ENCODE measurements at places on chromosomes 7 and 10.

DNA sequence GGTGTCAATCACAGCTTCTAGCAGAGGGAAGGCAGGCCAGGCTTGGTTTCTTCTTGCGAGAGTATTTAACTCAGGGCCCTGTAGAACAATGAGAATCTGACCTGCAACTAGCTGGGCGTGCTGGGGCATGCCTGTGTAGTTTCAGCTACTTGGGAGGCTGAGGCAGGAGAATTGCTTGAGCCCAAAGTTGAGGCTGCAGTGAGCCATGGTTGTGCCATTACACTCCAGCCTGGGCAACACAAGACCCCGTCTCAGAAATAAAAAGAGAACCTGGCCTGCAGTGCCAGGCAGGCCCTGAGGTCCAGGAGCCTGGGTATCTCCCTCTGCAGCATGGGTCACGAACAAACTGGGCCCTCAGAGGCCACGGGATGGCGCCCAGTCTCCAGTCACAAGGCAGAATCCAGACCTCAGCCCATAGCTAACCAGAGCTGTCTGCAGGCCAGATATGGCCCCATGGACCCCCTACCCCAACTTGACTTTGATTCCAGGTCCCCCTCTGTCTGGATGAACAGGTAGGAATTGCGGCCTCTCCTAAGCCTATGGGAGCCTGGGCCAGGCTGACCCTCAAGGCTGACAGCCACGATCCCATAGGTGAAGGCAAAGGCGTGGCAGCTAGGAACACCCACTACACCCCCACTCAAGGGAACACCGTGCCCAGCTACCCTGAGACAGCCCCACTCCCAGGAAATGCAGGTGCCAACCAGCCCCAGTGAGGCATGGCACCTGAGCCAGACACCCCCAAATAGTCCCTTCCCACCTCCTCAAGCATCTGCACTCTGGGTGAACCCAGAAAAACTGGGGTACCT, 102.7 kb upstream of the TNRC18 start:
- DNase-seq = no peak

DNA sequence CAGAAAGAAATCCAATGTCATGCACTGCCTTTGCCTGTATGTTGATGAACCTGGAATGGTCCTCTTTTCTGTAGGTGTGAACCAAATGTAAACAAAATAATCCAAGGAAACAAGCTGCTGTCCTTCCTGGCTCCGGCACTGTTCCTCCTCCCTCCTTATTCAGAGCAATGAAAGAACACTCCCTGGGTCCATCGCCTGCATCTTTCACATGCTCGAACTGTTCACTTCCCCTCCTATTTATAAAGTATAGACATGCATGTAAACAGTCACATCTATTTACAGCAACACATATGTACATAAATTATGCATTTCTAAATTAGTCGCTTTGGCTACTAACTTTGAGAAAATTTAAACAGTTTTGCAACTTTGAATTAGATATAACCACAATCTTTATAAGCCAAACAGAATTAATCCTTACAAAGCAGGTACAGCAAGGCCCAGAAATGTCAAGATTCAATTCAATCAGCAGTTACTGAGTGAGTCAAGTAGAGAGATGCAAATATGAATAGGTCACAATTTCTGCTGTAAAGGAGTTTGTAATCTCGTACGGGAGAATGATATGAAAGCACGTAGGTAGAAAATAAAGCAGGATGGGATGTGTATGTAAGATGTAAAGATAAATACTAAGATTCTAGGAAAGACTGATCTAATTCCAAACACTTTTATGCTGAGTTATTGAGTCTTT, 162.6 kb downstream of the PIP4K2A start:
- DNase-seq = no peak

DNA sequence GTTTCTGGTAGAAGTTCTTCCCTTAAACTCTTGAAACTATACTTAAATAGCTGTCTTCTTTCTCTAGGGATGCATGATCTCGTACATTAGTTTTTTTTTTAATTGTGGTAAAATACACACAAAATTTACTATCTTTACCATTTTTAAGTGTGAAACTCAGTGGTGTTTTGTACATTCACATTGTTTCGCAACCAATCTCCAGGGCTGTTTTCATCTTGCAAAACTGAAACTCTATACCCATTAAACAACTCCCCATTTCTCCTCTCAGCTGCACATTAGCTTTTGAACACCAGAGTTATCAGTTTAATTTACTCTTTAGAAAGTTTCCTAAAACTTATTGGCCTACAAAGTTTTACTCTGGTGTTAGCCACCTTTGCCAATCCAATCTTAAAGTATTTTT, 45.5 kb upstream of the PRKAR2B start:
- DNase-seq = no peak

GRCh38 chr7:83524277-83525075, 124.5 kb downstream of the SEMA3E start:
- DNase-seq = no peak

- no peak for DNase-seq
Observed at GRCh38 chr7:122337011-122337410, 32.5 kb upstream of the FEZF1 start.

GRCh38 chr10:69709366-69709941, 79.4 kb downstream of the FAM241B start:
- no peak for DNase-seq

GRCh38 chr7:39054731-39055130, 77.0 kb downstream of the POU6F2 start:
- DNase-seq = no peak

DNA sequence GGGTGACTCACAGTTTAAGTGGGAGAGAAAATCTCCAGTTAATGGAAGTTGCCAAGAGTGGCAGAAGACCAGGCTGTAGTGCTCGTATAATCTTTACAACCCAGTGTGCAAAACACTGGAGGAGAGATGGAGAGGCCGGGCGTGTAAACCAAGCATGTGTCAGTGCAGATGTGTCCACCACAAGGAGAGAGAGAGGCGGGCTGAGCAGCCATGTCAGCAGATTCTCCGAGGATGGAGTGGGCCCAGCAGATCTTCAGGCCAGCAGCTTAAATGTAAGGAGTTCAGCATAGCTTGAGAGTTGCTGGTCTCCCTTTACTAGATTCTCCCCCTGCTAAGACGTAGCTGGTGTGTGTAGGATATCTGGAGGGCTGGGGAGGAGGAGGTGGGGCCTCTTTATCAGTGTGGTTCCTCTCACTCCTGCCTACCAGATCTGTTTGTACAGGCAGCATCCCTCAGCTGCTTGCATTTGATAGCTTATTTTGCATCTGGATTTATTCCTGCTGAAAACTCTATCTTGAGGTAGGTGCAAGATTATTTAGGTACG, 13.7 kb downstream of the BPGM start:
- no peak for DNase-seq

- DNase-seq = no peak
Observed at GRCh38 chr7:120064565-120064964, 208.4 kb upstream of the KCND2 start.

- DNase-seq = no peak
Observed at GRCh38 chr10:117664288-117664687, 121.7 kb downstream of the EMX2 start.

GRCh38 chr10:80132299-80133139, at the start of gene PLAC9:
Gene PLAC9, plus strand, starts transcription at chr10:80132730. Its CDS starts 33 bp downstream, at chr10:80132763.
- peak; percentile 82 for DNase-seq

DNA sequence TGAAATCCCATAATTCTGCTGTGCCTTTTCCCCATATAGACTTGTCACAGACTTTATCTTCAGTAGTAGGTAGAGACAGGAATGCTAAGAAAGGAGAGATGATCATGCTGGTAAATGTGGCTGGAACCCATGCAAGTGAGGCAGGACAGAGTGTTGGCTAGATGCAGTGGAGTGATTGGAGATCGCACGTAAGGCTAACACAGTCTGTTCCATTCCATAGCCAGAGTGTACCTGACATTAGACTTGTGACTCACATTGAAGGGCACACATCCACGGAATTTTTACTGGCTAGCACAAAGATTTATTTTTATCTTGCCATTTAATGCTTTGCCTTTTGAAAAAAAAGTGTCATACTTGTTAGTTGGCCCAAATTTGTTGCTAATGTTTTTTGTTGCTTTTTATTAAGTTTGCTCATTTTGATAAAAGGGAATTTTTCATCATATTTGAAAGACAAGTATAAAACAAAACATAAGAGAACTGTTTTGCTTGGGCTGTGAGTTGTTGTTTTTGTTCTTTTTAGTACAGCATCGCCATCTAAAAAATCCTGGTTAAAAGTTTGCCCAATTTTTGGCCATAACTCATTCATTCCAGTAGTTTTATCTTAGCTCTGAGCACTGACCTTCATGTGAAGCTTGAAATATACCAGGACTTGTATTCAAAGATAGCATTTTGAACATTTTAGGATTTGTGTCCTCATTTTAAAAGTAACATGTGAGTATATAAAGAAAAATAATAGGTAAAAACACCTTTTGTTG, 81.0 kb downstream of the CPED1 start:
- DNase-seq = no peak

- DNase-seq = no peak
Observed at GRCh38 chr7:104469166-104469820, 140.9 kb downstream of the LHFPL3 start.

DNA sequence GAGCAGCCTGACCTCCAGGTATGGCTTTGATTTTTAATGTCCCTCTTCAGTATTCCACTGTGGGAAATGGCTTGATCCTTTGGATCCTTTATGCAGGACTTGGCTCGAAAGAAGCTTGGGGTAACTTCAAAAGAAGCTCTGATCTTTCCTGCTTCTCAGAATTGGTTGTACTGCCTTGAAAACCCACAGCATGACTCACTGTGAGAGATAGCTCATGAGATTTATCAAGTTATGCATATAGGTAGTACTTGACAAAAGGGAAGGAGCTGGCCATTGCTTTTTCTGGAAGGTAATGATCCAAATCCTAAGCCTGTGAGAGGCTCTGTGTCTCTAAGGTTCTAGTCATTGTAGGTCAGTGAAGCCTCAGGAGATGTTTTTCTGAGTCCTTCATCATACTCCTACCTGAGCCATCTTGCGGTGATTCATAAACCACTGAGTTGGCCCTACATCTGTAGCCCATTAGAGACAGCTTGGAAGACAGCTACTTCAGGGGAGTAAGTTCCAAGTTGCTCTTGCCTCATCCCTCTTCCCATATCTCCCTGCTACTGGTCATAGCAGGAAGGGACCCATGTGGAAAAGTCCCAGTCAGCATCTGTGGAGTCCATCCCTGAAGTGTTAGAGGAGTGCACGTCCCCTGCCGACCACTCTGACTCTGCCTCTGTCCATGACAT, 36.7 kb upstream of the NFKB2 start:
- DNase-seq = no peak

- peak; percentile 87 for DNase-seq
Observed at GRCh38 chr10:100009793-100010676, at the start of gene DNMBP. Gene DNMBP, minus strand, starts transcription at chr10:100009947. Its CDS starts 37,823 bp downstream, at chr10:99972124.

- no peak for DNase-seq
Observed at GRCh38 chr7:39084349-39084748, 106.6 kb downstream of the POU6F2 start.

DNA sequence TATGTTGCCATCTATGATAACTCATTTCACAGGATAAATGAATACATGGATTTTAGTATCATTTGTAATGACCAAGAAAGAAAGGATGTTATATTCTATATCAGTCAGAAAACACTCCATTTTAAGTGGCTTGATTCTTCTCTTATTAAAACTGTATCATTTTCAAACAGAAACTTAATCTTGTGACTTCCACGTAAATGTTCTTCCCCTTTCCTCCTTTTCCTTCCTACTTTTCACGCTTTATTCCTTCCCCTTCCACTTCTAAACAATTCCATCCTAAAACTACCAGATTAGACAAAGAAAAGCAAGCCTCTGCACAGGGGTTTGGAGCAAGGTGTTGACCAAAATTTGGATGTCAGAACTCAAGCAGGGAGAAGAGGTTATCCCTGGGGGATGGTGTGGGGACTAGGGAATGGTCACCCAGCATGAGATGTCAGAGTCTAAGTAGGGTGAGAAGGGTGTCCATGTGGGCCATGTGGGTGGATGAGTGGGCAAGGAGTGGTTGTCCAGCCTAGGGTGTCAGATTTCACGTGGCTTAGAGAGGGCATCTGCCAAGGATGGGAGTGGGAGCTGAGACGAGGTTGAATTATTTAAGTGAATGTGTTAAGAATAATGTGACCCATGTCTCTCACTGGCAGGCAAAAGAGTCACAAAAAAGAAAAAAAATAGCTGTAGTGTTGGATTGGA, 5.0 kb upstream of the GSAP start:
- DNase-seq = no peak

- no peak for DNase-seq
Observed at GRCh38 chr10:947051-947450, 15.5 kb upstream of the LARP4B start.

- DNase-seq = no peak
Observed at GRCh38 chr7:29924684-29925083, 64.9 kb downstream of the SCRN1 start.

- DNase-seq = no peak
Observed at GRCh38 chr7:41472427-41473125, 230.3 kb downstream of the INHBA start.

- no peak for DNase-seq
Observed at GRCh38 chr10:3783316-3783681, 1.7 kb downstream of the KLF6 start.

Data from suprapubic skin (tissue), 4 donors.